ENCODE measurements at places on chromosomes 13 and 19.

DNA sequence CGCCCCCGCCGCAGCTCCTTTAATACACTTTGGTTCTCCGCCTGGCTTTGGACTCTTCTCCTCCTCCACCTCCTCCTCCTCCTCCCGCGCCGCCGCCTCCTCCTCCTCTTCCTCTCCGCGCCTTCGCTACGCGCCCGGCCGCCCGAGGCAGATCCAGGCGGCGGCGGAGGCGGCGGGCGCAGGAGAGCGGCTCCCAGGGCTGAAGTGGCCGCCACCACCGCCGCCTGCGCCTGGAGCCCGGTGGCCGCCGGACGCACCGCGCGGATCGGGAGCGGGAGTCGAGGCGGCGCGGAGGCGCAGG is at the start of gene ZIC2:
Gene ZIC2, plus strand, starts transcription at position 50 of the 301 bp plus-strand sequence. CDS start 281 bp downstream, outside the sequence.
- no peak for DNase-seq

- no peak for DNase-seq
Measured at GRCh38 chr13:55728247-55728646, 1412.5 kb upstream of the PRR20A start.

DNA sequence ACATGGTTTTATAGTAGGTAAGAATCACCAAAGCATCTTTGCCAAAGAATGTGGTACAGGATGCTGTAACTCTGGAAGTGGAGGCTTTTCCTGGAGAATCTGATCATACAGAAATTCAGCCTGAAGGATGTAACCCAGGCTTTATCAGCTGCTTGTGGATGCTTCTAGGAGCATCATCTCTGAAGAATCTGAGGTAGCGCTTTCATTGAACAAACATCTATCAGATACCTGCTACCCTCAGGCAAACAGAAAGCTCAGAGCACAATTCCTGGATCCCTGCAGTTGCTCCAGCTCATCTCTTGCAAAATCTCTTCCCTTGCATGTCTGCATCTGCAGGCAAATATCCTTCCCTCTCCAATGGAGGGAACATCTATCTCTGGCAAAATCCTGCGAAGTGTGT is 9.3 kb downstream of the FAM124A start:
- DNase-seq = no peak

GRCh38 chr13:90205081-90205480 is 1142.4 kb upstream of the MIR17HG start:
- DNase-seq = no peak

GRCh38 chr13:95411428-95412040 is 110.3 kb upstream of the ABCC4 start:
- no peak for DNase-seq

DNA sequence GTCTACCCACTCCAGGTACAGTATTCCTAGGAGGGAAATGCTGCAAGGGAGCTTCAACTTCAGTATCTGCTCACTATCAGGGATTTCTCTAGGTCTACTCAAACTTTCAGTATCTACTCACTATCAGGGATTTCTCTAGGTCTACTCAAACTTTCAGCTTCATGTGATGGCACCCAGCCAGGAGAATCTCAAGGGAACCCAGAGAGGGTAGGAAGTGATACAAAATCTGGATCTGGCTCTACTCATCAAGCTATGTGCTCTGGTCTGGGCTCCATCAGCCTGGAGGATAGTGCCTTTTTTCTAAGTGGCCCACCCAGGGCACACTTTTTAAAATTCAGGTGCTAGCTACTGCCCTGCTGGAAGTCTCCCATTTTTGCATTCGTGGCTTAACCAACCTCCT is 52.3 kb upstream of the FNDC3A start:
- DNase-seq = no peak

GRCh38 chr19:35249848-35250711 is 1.3 kb downstream of the LSR start:
- DNase-seq = no peak

DNA sequence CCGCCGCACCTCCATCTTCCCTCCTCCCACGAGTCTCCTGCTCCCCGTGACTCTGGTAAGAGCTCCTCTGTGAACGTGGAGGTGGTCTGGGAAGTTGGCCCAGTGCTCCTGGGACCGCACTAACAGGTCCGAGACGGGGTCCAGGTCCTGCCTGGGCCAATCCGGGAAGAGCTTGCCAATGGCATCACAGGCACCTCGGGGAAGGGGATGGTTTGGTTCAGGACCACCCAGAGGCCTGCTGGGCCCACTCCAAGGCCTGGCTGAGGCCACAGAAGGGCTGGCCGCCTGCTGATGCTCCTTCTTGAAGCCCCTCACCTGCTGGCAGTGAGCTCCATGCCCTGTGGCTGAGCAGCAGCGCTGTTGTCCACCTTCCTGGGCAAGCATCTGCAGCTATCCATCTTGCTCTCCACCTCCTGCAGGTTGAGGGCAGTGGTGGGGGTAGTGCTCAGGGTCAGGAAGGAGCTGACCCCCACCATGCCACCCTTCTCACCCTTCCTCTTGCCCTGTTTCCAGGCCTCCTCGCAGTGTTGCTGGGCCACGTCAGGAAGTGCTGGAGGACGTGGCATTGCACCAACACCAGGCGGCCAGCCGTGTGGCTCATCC is 41.2 kb upstream of the TPM4 start:
- DNase-seq = no peak

DNA sequence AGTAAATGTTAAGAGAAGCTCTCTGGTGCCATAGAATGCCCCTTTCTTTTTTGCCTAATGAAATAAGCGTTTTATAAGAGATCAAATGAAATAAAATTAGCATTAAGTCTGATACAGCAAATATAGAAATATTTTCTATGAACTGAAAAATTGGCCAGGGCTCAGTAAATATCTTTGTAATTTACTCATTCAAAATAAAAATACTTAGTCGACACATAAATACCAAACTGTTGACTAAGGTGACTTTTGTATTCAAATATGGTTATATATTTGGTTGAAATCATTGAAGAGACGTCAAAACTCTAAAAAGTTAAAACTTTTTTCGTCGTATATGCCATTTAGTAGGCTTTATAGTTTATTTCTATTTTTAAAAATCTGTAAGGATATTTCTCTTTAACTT is 25.6 kb downstream of the IPO5 start:
- DNase-seq = no peak

GRCh38 chr19:2630352-2631001 is 72.0 kb downstream of the GNG7 start:
- no peak for DNase-seq

GRCh38 chr19:5096536-5096935 is 127.6 kb downstream of the KDM4B start:
- no peak for DNase-seq

DNA sequence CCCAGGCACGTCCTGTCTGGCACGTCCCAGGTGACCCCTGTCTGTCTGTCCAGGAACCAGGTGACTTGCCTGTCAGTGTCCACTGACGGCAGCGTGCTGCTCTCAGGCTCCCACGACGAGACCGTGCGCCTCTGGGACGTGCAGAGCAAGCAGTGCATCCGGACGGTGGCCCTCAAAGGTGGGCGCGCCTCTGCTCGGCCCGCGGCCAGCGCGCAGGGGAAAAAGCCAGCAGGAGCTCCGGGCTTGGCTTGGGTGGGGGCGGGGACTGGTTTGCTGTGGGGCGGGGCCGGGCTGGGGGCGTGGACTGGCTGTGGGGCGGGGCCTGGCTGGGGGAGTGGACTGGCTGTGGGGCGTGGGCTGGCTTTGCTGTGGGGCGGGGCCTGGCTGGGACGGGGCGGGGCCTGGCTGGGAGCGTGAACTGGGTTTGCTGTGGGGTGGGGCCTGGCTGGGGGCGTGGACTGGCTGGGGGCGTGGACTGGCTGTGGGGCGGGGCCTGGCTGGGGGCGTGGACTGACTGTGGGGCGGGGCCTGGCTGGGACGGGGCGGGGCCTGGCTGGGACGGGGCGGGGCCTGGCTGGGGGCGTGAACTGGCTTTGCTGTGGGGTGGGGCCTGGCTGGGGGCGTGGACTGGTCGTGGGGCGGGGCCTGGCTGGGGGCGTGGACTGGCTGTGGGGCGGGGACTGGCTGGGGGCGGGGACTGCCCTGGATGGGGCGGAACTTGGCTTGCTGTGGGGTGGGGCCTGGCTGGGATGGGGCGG is 7.2 kb downstream of the WDR18 start:
- DNase-seq = no peak

GRCh38 chr19:55490478-55491432 is 2.5 kb downstream of the SSC5D start:
- no peak for DNase-seq

- DNase-seq = no peak
Measured at GRCh38 chr13:78326633-78327032, 276.7 kb downstream of the POU4F1 start.

All from stimulated activated CD4-positive, alpha-beta T cell treated with anti-CD3 and anti-CD28 coated beads, TNF-alpha, amount 100 ng/mL, for 4 hours (primary cell).